ENCODE measurements at places on chromosomes 1 and 21.

GRCh38 chr1:110605901-110606656 lies at the start of gene KCNA2:
Gene KCNA2, minus strand, starts transcription at chr1:110606358. Its CDS starts 1,576 bp downstream, at chr1:110604782.
- DNase-seq = peak; percentile 5

DNA sequence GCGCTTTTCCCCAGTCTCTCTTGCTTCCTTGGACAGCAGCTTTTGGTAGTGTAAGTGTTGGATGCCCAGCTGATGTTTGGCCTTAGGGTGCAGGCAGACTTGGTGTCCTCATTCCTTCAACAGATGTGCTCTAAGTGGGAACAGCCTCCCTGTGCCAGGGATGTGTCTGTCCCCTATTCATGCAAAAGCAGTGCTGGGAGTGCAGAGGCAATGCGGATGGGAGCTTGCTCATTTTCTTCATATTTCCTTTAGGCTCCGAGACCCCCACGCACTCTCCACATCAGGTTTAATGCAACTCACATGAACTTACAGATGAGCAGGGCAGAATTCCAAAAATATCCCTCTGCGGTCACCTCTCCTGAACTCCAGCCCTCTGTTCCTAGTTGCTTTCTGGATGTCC lies 96.1 kb downstream of the IER5 start:
- DNase-seq = no peak

GRCh38 chr1:95207223-95207935 lies 26.6 kb upstream of the RWDD3 start:
- no peak for DNase-seq

DNA sequence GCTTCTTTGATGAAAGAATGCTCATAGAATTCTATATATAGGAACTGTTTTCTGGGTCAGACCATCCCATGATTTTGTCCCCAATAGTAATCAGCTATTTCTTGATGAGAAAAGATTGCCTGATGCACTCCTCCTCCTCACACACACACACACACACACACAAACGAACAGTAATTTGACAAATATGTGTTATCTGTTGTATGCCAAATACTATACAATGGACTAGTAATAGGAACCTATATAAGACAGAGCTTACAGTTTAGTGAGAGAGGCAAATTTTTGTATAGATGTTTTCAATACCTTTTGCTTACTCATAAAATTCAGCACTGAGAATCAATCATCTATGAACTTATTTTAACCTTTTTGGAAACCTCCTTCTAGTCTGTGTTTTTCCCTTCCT lies 76.8 kb downstream of the PLA2G4A start:
- DNase-seq = no peak

DNA sequence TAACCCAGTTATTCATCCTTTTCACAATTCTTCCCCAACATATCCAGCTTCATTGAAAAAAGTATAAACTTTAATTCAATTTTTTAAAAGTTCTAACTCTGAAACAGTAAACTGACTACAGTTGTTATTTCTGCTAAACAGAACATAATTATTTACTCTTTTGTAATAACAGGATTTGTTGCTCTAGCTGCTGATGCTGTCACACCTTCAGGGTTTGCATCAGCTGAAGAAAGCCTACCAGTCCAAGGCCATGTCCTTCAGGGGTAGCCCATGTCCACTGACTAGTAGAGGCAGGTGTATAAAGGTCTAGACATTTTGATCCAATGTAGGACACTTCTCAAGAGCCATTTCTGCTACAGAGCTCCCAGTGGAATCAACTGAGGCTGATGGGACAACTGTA lies 107.7 kb downstream of the CDC42BPA start:
- no peak for DNase-seq

GRCh38 chr1:226498640-226499008 lies 49.9 kb upstream of the STUM start:
- DNase-seq = no peak

GRCh38 chr1:226134170-226135058 lies 52.1 kb downstream of the ACBD3 start:
- DNase-seq = no peak

- peak; percentile 42 for DNase-seq
Measured at GRCh38 chr1:245797592-245798348, 643.0 kb downstream of the KIF26B start.

DNA sequence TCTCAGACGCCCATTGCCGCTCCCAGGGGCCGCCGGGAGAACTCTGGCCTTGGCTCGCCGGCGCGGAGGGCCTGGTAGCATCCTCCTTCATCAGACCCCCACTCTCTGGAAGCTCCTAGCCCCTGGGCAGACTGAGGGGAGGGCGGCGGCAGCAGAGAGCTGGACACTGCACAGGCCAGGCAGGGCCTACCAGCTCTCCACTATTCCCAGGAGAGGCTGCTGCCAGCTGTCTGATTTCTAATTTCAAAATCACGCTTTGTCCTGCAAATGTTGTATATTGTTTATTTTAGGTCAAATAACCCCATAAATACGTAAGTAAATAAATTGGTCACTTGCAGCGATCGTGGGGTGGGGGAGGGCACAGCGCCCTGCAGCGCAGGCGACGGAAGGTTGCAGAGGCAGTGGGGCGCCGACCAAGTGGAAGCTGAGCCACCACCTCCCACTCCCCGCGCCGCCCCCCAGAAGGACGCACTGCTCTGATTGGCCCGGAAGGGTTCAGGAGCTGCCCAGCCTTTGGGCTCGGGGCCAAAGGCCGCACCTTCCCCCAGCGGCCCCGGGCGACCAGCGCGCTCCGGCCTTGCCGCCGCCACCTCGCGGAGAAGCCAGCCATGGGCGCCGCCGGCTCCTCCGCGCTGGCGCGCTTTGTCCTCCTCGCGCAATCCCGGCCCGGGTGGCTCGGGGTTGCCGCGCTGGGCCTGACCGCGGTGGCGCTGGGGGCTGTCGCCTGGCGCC lies at the start of gene MTARC1:
Gene MTARC1, plus strand, starts transcription at position 577 of the 732 bp plus-strand sequence. Its CDS starts 32 bp downstream, at position 609.
- peak; percentile 68 for DNase-seq

- DNase-seq = no peak
Measured at GRCh38 chr1:96790599-96790998, 69.0 kb downstream of the PTBP2 start.

- DNase-seq = no peak
Measured at GRCh38 chr1:69246710-69247109, 321.0 kb upstream of the LRRC7 start.

DNA sequence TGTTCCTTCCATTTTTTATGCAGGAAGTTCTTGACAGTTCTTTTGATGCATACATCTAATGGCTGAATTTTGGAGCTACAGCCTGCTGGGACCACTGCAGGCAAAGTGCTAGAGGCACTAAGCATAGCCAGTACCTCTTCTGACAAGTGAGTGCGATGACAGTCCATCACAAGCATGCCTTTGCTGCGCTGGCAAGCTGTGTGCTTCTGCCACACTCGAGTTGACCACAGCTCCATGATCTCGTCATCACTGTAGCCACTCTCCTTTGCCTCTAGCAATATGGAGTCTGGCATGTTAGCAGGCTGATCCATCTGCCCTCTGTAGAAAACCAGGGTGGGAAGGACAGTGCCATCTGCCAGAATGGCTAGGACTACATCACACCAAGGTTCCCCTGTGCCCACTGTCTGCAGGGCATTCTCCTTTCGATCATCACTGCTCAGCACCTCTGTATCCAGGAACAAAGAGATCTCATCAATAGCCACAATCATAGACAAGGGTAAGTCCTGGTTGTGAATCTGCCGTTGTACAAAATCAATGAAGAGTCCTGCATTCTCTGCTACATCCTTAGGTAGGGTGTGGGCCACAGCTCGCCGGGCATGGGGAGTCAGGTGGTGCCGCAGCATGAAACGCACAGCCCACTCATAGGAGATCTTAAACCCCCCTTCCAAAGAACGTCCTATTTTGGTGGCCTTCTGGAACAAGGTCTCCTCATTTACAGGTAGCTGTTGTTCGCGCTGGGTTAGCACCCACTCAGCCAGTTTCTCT lies 6.0 kb downstream of the PSMB4 start:
- no peak for DNase-seq

DNA sequence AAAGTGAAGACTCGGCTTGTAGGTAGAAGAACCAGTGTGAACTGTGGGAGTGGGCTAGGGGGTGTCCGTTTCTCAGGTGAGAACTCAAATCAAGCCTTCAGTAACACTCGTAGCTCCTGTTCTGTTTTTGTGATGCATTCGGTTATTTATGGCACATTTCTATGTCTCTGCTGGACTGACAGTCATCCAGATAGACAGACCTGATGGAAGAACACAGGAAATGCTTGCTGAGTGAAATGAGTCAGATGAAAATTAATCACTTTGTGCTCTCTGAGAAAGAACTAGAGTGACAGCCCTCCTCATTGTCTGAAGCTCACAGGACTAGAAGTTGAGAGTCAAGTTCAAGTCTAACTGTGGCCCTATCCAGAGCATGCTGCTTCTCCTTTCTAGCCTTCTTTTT lies 360.1 kb upstream of the PLXNA2 start:
- peak; percentile 16 for DNase-seq

DNA sequence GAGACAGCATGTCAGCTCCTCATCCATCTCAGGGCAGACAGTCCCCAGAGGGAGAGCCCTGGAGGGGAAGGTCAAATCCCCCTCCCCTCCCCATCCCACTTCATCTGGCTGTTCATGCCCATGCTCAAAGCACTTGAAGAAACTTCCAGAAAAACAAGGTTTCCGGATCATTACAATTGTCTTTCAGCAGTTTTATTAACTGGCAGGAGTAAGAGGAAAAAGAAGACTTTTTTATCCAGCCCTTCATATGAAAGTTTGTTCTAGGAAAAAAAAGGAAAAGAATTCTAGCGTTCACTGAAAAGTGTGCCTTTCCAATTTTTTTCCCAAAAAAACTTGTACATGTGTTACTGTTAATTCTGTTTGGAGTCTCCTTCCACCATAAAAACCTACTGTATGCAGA lies 145.7 kb upstream of the TIAM1 start:
- DNase-seq = no peak

GRCh38 chr1:165351863-165352441 lies 4.6 kb downstream of the LMX1A start:
- DNase-seq = no peak

DNA sequence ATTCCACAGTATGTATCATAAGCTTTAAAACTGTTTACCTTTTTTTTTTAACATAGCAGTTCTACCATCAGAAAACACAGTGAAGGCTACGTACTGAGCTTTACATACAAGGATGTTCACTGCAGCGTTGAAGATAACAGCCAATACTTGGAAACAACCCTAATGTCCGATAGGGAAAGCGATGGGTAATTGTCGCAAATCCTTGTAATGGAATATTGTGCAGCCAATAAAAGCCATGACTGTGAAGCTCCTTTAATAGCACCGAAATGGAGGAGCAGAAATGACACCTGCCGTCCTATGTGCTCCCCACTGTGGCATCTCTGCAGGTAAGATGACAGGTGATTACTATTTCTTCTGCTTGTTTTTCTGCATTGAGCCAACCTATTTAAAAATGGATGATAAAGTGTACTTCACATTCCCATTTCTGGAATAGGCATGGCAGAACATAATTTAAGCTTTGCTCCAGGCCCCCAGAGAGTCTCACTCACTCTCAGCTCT lies 523.8 kb downstream of the PTPRU start:
- no peak for DNase-seq

- DNase-seq = peak; percentile 40
Measured at GRCh38 chr21:44294391-44295162, 5.3 kb upstream of the PFKL start.

GRCh38 chr1:94796266-94796665 lies 23.9 kb upstream of the SLC44A3 start:
- DNase-seq = no peak

GRCh38 chr21:45592208-45592619 lies 50.0 kb upstream of the SLC19A1 start:
- no peak for DNase-seq

DNA sequence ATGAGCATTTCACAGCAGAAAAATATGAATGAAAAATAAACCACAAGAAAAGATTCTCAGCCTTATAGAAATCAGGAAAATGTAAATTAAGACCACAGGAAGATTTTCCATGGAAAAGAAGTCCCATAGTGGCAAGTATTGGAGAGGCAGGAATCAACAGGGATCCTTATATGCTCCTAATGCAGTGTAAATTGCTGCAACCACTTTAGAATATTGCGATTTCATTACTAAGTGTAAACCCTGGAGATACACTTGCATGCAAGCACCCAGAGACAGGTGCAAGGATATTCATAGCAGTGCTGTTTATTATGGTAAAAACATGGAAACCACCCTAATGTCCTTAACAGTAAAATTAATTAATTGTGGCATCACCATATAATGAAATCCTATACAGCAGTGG lies 10.6 kb upstream of the LRP8 start:
- no peak for DNase-seq

All from ELR (cell line).